ENCODE measurements at places on chromosomes 1 and 21.
A peak's percentile ranks its signal among the peaks of the same experiment; 100 is the strongest.

DNA sequence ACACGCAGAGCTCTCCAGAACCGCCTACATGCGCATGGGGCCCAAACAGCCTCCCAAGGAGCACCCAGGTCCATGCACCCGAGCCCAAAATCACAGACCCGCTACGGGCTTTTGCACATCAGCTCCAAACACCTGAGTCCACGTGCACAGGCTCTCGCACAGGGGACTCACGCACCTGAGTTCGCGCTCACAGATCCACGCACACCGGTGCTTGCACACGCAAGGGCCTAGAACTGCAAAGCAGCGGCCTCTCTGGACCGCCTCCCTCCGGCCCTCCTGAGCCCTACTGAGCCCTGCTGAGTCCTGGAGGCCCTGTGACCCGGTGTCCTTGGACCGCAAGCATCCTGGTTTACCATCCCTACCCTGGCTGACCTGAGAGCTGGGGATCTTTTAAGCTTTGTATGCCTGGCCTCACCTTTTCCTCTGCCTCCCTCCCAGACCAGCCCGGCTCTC is 8.3 kb downstream of the OLIG2 start:
- no peak for DNase-seq

- no peak for DNase-seq
Measured at GRCh38 chr1:43938892-43939587, 5.4 kb downstream of the ARTN start.

- DNase-seq: no peak
Measured at GRCh38 chr1:1246577-1247340, at the start of gene C1QTNF12. TSS of gene C1QTNF12 (minus strand) at chr1:1246722. CDS start at chr1:1246690, 32 bp downstream.

- no peak for DNase-seq
Measured at GRCh38 chr1:211752317-211752716, 76.9 kb upstream of the NEK2 start.

- DNase-seq: peak; percentile 95
Measured at GRCh38 chr1:225746361-225747179, 31.1 kb upstream of the SRP9 start.

GRCh38 chr1:59171788-59172187 is 125.1 kb upstream of the FGGY start:
- no peak for DNase-seq

- no peak for DNase-seq
Measured at GRCh38 chr1:240691501-240691900, 79.5 kb upstream of the GREM2 start.

- DNase-seq: no peak
Measured at GRCh38 chr21:25589887-25590286, 17.4 kb downstream of the MRPL39 start.

GRCh38 chr1:119532324-119532910 is 25.4 kb downstream of the HSD3B1 start:
- no peak for DNase-seq

Measured in choroid plexus epithelial cell (primary cell).